Epithelial cell of esophagus (primary cell): ENCODE measurements at places on chromosomes 5 and 9.

DNA sequence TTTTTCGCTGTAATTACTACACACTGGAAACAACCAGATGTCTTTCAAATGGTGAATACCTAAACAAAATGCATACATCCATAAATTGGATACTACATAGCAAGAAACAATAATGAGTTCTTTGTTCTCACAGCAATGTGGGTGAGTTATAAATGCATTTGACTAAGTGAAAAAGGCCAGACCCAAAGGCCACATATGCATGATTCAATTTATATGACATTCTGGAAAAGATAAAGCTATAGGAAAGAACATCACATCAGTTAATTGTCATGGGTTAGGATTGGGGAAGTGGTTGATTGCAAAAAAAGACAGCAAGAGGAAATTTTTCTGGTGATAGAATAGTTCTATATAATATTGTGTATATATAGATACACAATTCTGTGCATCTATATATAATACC, 198.9 kb downstream of the CYLC2 start:
- no peak for DNase-seq

DNA sequence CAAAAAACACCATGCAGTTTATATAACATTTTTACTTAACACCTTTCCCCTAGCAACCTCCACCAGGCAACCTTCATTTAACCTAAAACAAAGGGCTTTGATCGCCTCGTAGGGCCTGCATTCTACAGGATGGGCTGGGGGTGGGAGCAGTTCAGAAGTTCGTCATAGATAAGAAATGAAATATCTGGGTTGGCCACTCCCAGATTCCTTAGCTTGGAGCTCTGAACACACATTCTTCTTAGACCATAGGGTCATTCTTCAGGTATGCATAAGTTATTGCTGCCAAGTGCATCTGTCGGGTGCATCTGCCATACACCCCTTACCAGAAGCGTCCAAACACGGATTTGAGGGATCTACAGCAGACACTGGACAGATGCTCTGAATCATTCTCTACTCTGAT, 4.3 kb upstream of the SLC22A5 start:
- DNase-seq, result peak; percentile 86

- no peak for DNase-seq
These were observed 100.8 kb upstream of the DHFR start for GRCh38 chr5:80755626-80756025.

DNA sequence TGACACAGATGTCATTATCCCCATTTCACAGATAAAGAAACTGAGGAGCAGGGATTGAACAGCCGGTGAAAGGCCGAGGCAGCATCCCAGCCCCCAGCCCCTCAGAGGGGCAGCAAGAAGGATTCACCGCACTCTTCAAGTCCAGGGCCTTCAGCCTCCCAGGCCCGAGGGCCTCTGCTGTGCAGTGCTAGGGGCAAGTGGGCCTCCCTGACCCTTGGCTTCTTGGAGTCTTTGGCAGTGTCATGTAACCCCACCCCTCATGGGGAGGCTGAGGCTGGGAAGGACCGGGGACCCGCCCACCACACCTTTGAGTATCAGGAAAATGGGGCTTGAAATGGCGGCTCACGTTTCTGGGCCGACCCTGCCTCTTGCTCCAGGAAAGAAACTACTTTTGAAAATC, 28.7 kb upstream of the RXRA start:
- DNase-seq, result no peak

DNA sequence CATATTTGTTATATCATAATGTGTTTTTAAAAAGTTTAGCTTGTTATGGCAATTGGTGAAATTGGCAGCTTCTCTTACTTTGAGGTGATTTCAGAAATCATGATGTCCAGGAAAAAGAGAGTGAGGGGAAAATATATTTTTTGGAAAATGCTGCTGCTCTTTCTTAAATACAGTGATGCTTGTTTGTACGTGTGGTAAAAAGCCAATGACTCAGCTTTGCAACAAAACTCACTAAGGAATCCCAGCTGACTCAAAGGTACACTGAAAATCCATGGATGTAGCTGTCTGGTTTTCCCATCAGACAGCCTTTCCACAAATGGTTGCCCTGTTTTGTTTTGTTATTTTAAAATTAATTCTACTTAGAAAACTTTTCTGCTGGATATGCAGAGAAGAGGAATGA, 306.4 kb upstream of the PAPPA start:
- peak; percentile 82 for DNase-seq

DNA sequence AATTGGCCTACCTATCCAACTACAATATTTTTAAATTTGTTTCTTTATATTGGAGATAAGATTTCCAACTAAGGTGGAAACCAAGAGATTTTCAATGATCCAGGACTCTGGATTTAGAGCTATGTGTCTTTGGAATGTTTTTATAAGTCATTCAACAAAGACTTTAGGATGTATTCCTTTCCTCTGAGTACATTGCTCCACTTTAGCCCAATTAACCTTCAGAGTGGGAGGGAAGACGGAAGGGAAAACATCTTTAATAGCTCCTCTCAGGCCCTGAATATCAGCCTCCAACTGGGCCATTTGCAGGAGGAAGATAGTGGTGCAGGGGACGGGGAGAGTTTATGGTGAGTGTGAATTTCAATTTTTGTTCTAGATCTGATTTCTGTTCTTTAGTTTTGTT, 239.2 kb downstream of the PIK3R1 start:
- no peak for DNase-seq

DNA sequence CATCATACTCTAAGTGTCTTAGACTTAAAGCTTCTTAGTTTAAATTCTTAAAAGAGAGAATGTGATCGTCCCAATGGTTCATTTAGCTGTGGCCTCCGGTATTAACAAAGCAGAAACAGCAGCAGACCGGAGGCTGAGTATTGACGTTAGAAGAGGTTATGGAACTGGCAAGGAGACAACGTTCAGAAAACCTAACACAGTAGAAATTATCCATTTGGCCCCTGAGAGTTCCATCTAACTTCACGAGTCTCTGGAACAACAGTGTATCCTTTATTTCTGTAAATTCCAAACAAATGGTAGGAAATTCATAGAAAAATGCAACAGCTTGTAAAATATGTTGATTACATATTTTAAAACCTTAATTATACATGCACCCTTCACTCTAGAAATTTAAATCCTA, 107.3 kb upstream of the PTGER4 start:
- no peak for DNase-seq

DNA sequence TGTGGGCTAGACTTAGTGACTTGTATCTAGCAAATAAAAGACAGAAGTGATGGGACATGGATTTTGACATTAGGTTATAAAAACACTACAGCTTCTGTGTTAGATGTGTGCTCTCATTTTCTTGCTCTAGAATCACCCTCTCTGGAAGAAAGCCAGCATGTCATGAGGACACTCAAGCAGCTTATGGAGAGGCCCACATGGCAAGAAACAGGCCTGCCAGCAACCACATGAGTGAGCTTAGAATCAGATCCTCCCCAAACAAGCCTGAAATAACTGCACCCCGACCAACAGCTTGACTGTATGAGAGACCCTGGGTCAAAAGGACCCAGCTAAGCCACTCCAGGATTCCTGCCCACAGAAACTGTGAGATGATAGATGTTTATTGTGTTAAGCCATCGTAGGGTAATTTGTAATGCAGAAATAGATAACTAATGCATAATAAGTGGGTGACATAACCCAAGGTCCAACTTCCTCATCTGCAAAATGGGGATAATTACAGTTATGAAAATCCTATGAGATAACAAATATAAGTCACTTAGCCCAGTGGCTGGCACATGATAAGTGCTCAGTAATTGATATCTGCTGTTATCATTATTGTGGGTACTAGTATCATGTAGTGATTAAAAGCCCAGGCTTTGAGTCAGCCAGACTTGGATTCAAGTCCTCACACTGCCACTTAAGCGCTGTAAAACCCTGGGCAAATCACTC, 86.5 kb downstream of the KLHL3 start:
- DNase-seq, result no peak

GRCh38 chr5:75337366-75338021, 474 bp downstream of the HMGCR start:
- DNase-seq, result peak; percentile 25

GRCh38 chr5:402615-403359, 40.2 kb upstream of the EXOC3 start:
- DNase-seq, result peak; percentile 21

GRCh38 chr5:89289604-89290003, 406.6 kb upstream of the MEF2C start:
- peak; percentile 18 for DNase-seq

DNA sequence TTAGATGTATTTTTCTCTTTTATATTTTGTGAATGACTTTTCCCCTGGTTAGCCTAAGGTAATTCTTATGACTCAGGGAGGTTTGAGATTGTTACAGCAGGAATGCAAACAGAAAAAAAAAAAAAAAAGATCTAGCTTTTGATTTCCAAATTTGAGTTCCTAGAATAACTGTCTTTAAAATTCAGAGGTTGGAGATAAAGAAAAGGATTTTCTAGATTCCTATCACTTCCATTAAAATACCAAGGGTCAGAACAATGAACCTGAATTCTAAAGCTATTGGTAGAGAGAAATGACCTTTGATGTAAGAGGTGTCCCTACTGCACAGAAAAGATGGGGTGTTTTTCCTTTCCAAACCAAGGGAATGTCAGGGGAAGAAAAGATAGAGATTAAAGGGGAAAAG, 262.5 kb downstream of the DOCK8 start:
- no peak for DNase-seq

DNA sequence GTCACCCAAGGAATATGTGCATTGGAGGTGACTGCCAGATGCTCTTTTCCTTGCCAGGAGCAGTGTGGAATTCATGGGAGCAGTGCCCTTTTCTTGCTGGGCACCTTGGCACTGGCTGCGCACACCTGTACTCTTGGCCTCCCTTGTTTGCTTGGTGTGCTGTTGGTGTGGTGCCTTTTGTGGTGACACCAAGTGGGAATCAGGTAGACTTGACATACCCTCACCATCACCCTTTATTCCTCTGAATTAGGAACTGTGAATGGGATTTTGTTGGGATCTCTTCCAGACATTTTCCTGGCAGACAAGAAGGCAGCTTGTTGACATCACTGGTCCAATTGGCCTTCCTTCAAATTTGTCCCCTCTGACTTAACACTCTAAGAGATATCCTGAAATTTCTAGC, 82.3 kb downstream of the RAI14 start:
- no peak for DNase-seq
